ENCODE measurements at places on chromosomes 6 and 20.

- ATAC-seq, result no peak
Observed at GRCh38 chr6:41644297-41644879, 6.1 kb downstream of the MDFI start.

DNA sequence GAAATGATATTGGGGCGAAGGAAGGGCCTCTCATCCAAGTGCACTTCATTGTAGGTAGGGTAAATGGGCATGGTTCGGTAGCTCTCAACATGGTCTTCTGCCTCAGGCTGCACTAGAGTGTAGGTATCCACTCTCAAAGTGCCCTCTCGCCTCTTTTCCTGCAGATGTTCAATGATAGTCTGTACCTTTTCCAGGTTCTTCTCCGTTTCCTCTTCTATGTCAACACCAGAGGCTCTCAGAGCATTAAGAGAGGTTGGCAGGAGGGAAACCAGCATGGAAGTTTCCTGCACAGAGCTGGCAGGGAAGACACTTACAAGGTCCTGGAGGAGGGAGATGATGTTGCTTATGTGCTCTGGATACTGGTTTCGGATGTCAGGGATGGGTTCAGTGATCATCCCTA lies 7.1 kb downstream of the ZNFX1 start:
- no peak for ATAC-seq

GRCh38 chr6:12222405-12223366 lies 67.5 kb upstream of the EDN1 start:
- no peak for ATAC-seq

DNA sequence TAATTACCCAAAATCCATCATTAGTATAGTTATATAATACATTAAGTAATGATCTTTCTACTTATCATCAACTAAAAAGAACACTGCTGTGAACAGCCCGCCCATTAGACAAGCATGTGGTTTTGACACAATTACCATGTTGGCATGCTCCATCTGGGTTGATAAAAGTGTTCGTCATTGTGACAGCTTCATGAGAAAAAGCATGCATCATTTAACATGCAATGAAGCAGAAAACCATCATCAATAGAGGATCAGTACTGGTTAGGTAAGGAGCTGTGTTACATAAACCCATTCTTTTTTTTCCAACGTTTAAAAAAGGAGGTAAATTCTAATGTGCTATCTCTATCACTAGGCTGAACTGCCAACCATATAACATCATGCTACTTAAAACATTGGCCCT lies 101.9 kb downstream of the EPB41L2 start:
- no peak for ATAC-seq

DNA sequence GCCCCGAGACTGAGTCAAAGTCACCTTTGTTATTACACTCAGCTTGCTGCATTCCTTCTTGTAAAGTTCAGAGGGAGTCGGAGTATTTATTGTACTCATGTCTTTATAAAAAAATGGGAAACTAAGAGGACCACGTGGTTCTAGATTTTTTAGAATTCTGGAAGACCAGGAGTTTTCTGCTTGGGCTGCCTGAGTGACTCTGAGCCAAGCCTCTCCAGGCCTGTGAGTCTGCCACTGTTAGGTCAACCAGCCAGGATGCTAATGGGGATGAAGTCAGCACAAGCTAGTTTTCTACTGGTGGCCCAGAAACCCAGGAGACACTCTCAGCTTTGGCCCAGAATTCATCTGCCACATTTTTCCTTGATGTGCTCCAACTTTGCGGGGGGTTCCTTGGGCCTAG lies 453.5 kb upstream of the SULF2 start:
- ATAC-seq, result no peak

DNA sequence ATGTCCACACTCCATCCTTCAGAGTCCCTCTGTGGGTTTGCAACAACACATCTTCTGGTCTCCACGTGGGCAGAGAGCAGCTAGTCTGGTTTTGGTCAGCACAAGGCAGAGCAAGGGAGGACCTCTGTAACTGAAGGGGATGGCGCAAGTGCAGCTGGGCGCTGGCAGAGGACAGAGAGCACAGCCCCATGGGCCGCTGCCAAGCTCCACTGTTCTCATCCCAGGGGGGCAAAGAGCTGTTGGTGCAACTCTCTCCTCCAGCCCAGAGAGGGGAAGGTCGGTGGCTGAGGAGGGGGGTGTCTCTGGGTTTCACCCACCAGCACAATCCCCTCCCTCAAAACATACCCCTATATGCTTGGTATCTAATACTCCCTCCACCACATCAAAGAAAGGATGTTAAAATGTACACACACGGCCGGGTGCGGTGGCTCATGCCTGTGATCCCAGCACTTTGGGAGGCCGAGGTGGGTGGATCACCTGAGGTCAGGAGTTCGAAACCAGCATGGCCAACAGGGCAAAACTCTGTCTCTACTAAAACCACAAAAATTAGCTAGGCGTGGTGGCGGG lies 9.1 kb downstream of the ATP9A start:
- ATAC-seq, result no peak

DNA sequence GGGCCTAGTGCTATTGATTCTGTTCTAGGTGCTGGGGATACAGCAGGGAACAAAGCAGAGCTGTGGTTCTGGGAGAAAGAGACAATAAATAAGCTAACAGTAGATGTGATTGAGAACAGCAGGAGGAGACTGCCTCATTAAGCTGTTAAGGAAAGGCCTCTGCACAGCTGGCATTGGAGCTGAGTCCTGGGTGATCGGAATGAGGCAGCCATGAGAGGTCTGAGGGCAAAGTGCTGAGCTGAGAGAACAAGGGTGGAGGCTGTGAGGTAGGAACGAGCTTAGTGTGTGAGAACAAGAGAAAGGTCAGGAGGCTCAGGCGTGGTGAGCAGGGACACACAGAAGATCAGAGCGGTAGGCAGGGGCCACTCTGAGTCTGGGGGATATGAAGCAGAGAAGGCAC lies 18.3 kb downstream of the DDX27 start:
- no peak for ATAC-seq

Data from SK-N-SH treated with all-trans-retinoic acid at 6 μM for 48 hours (cell line).